ENCODE measurements at places on chromosomes 12 and 14.

- no peak for DNase-seq
Observed at GRCh38 chr14:61628016-61628725, 67.1 kb upstream of the HIF1A start.

- no peak for DNase-seq
Observed at GRCh38 chr14:72970058-72970630, 43.9 kb downstream of the DCAF4 start.

DNA sequence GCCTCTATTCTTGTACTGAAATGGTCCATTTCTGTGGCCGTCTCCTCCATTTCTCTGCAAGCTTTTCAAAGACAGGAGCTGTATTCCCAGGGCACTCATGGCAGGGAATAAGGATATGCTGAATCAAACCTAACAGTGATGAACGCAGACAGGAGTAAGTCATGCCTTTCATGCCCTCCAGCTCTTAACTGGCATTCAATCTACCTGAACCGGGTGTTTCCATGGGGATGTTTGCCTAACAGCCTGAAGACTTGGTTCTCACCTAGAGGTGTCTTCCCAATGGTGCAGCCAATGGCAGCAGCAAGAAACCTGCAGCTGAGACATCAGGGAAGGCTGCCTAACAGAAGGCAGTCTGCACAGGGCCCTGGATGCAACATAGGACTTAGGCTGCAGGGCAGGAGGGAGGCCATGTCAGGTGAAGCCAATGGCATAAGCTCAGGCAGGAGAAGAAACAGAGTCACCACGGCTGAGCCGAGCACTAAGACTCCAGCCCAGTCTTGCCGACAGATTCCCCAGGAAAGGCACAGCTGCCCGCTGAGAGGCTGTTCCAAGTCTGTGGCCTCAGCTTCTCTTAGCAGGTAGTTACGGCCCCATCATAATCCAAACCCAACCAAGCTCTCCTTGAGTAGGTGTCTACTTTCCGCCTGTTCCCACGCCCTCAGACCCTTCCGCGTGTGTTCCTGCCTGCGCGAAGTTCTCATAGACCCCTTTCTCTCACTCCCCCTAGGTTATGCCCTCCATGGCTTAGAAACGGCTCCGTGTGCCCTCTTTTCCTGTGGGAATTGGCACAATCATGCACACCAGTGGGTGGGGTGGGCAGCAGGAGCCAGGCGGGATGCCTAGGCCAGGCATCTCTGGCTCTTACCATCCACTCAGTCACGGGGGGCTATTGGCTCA lies 44.1 kb downstream of the VWF start:
- DNase-seq: no peak

DNA sequence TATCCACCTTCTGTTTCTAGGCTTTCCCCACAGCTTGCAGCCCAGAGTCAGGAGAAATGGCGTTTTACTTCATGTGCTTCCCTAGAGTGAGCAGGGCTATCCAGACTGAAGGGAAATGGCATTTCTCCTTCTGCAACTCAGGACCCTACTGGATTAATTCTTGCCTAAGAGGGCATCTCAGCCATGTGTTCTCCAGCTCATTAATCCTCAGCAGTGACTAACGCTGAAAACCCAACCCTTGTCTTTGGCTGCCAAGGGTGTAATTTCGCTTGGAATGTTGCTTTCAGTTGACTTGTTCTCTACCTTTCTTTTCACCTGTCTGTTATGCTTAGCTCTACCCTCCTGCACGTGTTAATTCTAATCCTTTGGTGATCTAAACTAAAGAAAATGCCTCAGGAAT lies 21.0 kb upstream of the EMP1 start:
- DNase-seq: no peak

GRCh38 chr12:113083863-113084435 lies 27.4 kb downstream of the DTX1 start:
- DNase-seq: no peak

DNA sequence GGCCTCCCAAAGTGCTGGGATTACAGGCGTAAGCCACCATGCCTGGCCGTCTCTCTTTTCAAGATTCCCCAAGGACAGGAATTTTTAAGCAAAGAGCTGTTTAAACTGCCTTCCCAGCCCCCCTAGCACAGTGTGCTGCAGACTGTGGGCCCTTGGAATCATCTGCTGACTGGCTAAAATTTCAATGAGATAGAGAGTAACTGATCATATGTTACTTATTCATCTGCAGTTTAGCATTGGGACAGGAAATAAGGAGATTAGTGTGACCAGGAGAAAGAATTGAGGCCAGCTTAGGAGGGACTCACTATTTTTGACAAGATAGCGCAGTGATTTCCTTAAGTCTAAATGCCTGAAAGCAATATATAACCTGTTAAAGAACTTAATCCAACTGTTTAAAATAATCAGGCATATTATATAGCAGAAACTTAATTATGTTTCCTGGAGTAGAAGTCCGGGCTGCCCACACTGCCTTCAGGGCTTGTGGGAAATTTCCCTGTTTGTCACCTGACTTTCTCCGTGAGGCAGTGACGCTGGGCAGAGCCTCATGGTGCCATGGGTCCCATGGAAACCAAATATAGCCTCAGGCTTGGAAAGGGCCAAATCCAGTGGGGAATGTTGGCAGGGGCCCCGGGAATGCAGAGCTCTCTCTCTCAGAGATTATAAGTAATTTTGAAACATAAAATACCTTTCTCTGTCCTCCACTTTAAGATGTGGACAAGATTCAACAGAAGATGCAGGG lies 22.8 kb upstream of the CEBPE start:
- DNase-seq: no peak

DNA sequence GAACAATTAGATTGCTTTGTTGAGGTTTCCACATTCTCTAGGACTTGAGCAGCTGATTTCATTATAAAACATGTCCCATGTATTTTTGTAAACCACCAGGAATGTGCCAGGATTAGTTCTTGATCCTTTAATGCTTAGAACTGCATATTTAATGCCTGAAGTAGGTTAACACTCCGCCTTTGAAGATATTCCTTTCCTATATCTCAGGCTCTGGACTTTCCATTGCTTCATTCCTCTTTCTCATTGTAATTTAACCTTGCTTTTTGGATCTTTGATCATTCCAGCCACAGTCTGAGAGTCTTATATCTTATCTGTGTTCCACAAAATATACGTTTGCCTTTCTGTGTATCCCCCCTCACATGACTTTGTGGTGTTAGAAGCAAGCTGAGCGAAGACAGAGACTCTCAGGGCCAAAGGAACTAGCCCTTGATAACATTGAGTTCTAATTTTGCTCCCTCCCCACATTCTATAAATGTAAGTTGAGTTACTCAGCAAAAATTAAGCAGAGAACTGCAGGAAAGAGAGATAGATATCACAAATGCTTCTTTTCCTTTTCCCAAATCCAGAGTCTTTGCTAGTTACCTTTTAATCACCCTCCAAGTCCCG lies 2.4 kb upstream of the CLEC1B start:
- no peak for DNase-seq

DNA sequence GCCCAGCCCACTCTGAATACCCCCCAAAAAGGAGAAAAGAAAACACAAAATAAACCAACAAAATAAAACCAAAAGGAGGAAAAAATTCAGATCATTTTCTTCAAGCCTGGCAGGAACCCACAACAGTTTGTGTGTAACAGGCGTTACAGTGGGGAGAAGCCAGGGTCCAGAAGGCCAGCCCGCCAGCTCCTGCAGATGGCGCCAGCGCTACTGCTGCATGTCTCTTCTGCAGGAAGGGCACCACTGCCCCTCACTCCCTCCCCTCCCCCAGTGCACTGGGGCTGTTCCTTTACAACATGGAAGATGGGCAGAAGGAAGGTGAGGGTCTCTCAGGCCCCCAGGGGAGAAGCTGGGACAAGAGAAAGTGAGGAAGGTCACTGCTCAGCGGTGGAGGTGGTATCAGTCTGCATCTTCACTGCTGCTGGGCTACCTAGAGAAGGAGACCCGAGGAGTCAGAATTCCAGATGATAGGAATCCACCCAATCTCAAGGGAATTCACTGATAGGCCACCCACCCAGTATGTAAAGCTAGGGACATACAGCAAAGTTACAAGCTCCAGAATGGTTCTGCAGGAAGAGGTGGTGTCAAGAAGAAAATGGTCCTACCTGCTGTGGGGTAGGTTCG lies 2.3 kb upstream of the NOP2 start:
- no peak for DNase-seq

DNA sequence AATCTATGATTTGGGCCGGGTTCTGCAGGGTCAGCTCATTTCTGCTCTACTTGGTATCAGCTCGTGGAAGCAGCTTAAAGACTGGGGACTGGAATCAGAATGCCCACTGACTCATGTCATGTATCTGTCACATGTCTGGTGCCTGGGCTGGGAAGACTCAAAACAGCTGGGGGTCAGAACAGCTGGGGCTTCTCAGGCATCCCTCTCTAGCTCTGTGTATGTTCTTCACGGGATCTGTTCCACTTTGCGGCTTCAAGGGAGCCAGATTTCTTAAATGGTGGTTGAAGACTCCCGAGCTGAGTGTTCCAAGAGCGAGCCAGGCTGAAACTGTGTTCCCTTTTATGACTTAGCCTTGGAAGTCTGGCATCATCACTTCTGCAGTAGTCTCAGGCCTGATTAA lies 11.9 kb downstream of the AEBP2 start:
- DNase-seq: no peak

DNA sequence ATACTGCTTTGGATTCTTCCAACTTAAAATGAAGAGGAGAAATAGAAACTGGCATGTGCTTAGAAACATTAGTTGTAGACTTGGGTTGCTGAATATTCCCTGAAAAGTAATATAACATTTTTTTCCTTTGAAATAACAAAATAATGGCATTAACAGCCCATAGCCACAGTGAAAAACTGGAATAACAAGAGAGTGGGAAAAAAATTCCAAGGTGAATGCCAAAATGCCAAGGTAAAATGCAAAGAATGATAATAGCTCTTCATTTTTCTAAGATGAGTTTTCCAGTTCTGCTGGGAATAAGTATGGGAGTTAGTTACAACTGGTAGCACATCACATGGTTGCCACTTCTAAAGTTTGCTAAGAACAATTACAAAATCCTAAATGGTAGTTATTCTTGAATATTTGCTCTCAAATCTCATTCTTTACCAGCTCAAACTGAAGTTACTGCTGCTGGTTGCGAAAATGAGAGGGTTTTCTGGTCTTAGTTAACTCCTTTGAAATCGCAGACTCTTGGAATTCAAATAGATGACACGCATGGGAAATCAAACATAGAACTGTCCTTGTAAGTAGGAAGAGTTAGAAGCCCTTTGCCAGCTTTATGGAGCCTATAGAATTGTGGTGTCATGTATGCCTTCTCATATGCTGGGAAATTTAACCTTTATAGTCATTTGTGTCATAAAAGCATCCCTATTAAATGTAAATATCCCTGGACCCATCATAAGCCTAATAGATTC lies 165.0 kb upstream of the DCN start:
- no peak for DNase-seq

GRCh38 chr12:30573145-30573544 lies 122.5 kb downstream of the IPO8 start:
- no peak for DNase-seq

DNA sequence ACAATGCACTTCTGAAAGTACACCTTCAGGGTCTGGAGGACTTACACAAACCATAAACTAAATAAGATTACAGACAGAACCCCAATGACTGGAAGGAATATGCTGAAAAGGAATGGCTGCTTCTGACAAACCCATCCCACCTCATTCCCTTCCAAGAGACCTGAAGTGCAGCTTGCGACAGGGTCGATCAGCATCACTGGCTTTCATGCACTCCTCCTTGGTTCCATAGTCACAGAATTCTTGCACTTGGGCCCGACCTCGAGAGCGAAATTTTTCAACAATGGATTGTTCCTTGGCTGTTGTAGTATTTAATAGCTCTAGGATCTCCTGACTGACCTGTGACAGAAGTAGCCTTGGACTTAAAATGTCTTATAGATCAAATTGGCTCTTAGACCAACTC lies 9.6 kb downstream of the METTL3 start:
- no peak for DNase-seq

GRCh38 chr12:19298836-19299605 lies 140.3 kb upstream of the AEBP2 start:
- DNase-seq: no peak

DNA sequence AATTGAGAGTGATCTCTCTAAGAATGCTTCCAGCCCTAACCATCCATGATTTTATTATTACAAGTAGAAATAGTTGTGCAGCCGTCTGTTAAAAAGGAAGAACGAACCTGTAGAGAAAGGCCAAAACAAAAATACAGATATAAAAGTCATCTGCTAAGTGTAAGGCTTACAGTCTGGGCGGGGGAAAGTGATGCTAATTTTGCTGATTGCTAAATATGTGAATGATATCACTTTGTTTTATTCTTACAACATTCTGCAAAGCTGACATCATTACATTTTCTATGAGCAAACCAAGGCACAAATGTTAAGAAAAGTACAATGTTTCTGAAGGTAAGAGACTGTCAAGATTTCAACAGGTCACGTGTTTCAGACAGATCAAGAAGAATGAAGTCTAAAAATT lies 101.5 kb upstream of the RAP1B start:
- DNase-seq: no peak

DNA sequence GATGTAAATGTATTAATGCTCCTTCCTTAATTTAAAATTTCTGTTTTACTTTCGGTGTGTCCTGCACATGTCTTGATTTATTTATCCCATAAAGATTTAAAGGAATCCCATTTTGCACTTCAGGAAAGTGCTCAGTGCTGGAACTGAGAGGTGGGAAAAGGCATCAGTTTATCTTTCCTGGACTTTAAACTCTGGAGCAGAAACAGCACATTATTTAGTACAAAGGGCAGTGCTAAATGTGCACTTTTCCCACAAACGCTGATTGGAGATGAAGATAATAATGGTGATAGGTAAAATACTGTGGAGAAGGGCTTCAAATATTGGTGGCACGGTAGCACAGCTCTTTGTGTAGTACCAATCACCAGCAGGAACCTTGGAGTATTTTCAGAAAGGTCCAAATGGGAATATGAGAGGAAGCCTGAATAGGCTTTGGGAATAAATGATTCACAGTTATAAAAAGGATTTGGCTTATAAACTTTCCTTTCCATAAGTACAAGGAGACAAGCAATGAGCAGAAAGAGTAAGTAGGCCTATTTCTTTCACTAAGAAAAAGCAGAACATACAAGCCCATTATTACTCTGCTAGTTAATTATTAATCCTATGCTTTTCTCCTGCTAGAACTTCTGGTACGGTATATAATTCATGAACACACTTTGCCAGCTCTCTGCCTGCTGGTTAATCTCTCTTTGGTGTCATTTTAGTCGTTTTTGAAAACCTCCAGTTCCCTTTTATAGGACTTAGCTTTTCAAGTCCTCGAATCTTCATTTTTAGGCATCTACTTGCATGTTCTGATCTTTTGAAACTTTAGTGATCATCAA lies 58.3 kb downstream of the SLC15A5 start:
- DNase-seq: no peak

Data from stimulated activated CD4-positive, alpha-beta T cell treated with anti-CD3 and anti-CD28 coated beads, TNF-alpha, amount 100 ng/mL, for 24 hours (primary cell).